ENCODE measurements at places on chromosomes 7 and 10. TPM values are rescaled to one million over a fixed set of nuclear protein-coding genes. Genes with fewer than 3 reads are reported as not detected.

PTF1A gene
- not detected for total RNA-seq

DEPP1 gene
- 0.84 TPM for total RNA-seq

SHTN1 gene
- total RNA-seq: 39.2 TPM

SPDYE9 gene
- total RNA-seq: not detected

MMP21 gene
- not detected for total RNA-seq

Measured in MCF 10A (cell line).